ENCODE measurements at places on chromosomes 16 and 17.

DNA sequence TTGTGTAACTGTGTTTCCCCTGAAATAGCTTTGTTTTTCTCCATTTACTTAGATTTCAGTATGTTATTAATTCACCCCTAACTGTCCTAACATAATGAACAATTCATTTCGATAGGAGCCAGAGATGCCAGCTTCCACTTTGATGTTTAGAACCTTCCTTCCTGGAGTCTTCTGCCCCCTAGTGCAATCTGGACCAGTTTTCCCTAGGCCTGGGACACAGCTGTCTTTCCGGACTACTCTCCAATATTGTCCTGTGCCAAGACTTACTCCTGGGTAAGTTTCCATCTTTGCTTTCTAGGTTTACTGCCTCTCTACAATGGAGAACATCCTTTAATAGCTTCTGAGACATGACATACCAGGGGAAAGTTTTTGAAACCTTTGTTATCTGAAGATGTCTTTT is 12.8 kb downstream of the RECQL5 start:
- peak; percentile 64 for DNase-seq

- peak; percentile 15 for DNase-seq
Measured at GRCh38 chr16:78677181-78677731, 577.8 kb downstream of the WWOX start.

- DNase-seq = no peak
Measured at GRCh38 chr16:26475596-26475995, 591.1 kb upstream of the C16orf82 start.

GRCh38 chr16:64406770-64407181 is 715.1 kb downstream of the CDH11 start:
- DNase-seq = no peak

GRCh38 chr16:67948015-67948414 is 4.1 kb upstream of the LCAT start:
- peak; percentile 17 for DNase-seq
